ENCODE measurements at places on chromosomes 3 and 15.
A peak's percentile ranks its signal among the peaks of the same experiment; 100 is the strongest.

DNA sequence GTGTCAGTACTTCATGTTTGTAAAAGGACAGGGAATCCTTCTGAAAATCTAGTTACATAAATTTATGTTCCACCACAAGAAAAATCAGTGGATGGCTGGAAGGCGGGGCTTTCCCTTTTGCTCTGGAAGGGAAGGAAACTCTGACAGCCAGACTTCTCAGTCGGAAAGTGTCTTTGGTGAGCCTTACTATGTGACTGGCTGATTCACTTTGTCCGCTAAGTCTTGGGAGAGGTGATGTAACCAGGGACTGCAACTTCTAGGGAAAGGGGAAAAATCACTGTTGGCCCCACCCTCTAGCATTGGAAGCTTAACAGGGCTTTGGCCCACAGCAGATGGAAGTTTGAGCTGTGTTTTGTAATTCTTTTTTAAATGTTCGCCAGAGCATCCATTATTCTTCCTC, 281.4 kb upstream of the CTDSPL start:
- DNase-seq = no peak

DNA sequence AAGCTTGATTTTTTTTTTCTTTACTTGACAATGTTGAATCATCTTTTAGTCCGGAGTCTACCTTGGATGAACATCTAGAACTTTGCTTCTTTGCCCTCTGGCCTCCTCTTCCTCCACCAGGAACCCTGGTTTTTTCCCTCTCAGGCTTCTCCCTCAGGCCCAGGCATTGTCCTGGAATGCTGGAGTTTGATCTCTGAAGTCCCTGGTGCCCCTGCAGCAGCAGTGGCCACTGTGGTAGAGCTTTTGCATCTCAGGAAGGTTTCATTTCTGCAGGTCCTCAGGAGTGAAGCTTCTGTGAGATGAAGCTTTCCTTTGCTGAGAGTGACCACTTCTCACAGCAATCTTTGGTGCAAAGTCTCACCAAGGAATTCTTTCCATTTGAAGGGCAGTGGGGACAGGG, 39.0 kb upstream of the NEDD4 start:
- DNase-seq = no peak

GRCh38 chr15:84572231-84572630, 28.6 kb upstream of the ZSCAN2 start:
- no peak for DNase-seq

DNA sequence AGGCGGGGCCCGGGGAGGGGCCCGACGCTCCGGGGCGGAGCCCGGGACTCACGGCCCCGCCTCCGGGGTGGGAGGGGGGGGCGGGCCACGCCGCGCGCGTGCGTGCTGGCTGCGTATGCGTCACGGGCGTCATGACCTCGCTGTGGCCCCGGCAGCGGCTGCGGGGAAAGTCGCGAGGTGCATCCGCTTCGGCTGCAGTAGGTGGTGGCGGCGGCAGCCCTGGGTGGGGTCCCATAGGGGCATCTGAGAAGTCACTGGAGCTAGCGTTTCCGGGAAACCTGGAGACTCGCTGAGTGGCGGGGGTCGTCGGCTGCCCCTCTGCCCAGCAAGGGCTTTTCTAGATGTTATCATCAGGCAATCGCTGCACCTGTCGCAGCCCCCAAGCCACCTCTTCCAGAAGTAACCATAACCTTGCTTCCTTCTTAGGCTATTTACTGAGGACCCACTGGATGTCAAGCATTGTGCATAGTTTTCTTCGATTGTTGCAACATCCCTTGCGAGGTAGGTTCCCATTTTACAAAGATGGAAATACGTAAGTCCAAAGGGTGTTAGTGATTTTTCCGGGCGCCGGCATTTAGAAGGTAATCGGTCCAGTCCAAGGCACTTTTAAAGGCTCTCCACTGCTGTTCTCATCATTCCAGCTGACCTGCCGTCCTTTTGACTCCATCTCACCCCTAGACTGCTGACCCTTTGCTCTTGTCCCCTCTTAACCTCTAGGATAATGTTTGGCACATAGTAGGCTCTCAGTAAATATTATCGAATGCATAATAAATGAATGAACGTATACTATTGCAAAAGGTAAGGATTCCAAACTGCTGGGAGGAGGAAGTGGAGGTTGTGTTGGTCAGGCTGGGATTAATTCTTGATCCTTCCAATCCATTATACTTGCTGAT, at the start of gene GDPGP1:
TSS of gene GDPGP1 (plus strand) at position 114 of the 893 bp plus-strand sequence. CDS start 6,700 bp downstream, outside the sequence.
- peak; percentile 93 for DNase-seq

GRCh38 chr15:75673426-75674235, 25.9 kb downstream of the SNX33 start:
- no peak for DNase-seq

GRCh38 chr3:135165260-135165659, 370.2 kb downstream of the EPHB1 start:
- DNase-seq = no peak
